Progenitor cell of endocrine pancreas (in vitro differentiated cells): ENCODE measurements at places on chromosomes 2 and 18. TPM values are rescaled to one million over a fixed set of nuclear protein-coding genes. Genes with fewer than 3 reads are reported as not detected.

DTYMK gene
- 51.4 and 54.4 TPM in 2 replicates for total RNA-seq

GALNT13 gene
- 7.2 and 8.3 TPM in 2 replicates for total RNA-seq

G6PC2 gene
- not detected in 2 replicates for total RNA-seq

TTC39C gene
- total RNA-seq = 28.8 and 30.1 TPM in 2 replicates

KCNJ13 gene
- total RNA-seq = 0.89 and 1.0 TPM in 2 replicates

PCBP1 gene
- total RNA-seq = 295 and 305 TPM in 2 replicates

ANKRD30BL gene
- total RNA-seq = not detected in 2 replicates

UGT1A3 gene
- total RNA-seq = not detected in 2 replicates

FBXO41 gene
- total RNA-seq = 7.1 and 7.4 TPM in 2 replicates

CRYBA2 gene
- 24.4 and 30.1 TPM in 2 replicates for total RNA-seq

PAX8 gene
- total RNA-seq = 3.9 and 8.4 TPM in 2 replicates

MAP2 gene
- 16.5 and 18.2 TPM in 2 replicates for total RNA-seq

- H3K36me3 ChIP-seq = no peaks in the 10 kb centered on the region
- H3K27me3 ChIP-seq = peaks cover 41% of the 10 kb centered on the region
- peaks cover 4% of the 10 kb centered on the region for H3K4me1 ChIP-seq
- no peak overlapping the region for H3K27ac ChIP-seq
Measured at GRCh38 chr2:25365241-25365640, 23.5 kb upstream of the DNMT3A start.

DNA sequence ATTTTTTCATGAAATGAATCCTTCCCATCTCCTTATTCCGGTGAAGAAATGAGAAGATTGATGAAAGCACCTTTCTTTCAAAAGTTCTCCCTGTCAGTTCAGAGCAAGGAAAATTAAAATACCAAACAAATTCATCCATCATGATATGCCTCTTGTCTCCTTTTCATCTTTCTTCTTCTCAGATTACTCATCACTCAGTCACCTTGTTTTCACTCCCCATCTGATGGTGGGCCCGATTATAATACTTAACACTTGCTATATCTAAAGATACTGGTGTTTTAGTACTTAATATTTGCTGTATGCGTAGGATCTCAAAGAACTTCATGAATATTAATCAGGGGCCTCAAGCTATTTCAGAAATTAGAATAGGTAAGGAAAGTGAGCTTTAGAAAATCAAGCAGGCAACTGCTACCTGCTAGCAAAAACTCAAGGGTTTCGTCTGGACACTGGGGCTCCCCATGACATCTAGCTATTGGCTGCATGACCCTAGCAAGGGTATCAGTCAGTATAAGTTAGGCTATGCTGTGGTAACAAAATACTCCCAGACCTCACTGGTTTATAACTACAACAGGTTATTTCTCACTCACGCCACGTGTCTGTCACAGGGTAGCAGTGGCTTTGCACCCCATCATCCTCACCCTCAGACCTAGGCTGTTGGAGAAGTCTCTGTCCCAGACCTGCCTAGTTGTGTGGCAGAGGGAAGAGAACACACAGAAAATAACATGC is 39.0 kb upstream of the RNF152 start:
- no peaks in the 10 kb centered on the region for H3K27me3 ChIP-seq
- no peaks in the 10 kb centered on the region for H3K36me3 ChIP-seq
- H3K4me1 ChIP-seq = no peaks in the 10 kb centered on the region
- H3K27ac ChIP-seq = no peak overlapping the region
- DNase-seq = no peak

DNA sequence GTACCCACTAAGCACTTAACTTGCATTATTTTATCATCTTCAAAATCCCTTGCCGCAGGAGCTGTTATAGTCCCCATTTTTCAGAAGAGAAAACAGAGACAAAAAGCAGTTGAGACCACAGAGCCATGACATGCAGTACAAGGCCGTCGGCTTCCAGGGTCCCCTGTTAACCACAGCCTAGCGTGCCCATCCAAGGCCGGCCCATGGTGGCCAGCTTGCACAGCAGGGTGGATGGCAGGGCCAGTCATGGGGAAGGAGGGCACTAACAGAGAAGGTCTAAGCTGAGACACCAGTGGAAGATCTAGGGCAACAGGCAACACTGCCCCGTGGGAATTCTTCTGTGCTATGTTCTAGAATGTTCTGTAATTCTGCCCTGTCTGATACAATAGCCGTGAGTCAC is 192.6 kb upstream of the ID2 start:
- H3K36me3 ChIP-seq = no peaks in the 10 kb centered on the region
- peaks cover 36% of the 10 kb centered on the region for H3K4me1 ChIP-seq
- no peak for DNase-seq
- H3K27me3 ChIP-seq = peaks cover 9% of the 10 kb centered on the region
- H3K4me3 ChIP-seq = no peak overlapping the region

- peaks cover 13% of the 10 kb centered on the region for H3K27me3 ChIP-seq
- H3K4me1 ChIP-seq = peaks cover 3% of the 10 kb centered on the region
- no peaks in the 10 kb centered on the region for H3K36me3 ChIP-seq
- DNase-seq = no peak
Measured at GRCh38 chr2:147541314-147541713, 303.5 kb upstream of the ACVR2A start.

GRCh38 chr2:237596520-237597195 is 6.1 kb upstream of the RAB17 start:
- peaks cover 19% of the 10 kb centered on the region for H3K4me1 ChIP-seq
- no peaks in the 10 kb centered on the region for H3K36me3 ChIP-seq

GRCh38 chr2:210860276-210860675 is 303.9 kb downstream of the CPS1 start:
- DNase-seq = no peak
- H3K4me3 ChIP-seq = no peak overlapping the region
- no peaks in the 10 kb centered on the region for H3K36me3 ChIP-seq
- H3K27ac ChIP-seq = no peak overlapping the region
- H3K4me1 ChIP-seq = peaks cover 2% of the 10 kb centered on the region

GRCh38 chr2:238873841-238874240 is 26.0 kb downstream of the TWIST2 start:
- no peaks in the 10 kb centered on the region for H3K4me1 ChIP-seq
- no peak for DNase-seq
- H3K27me3 ChIP-seq = peaks cover 17% of the 10 kb centered on the region
- no peaks in the 10 kb centered on the region for H3K36me3 ChIP-seq
- no peak overlapping the region for H3K4me3 ChIP-seq
- H3K27ac ChIP-seq = no peak overlapping the region

GRCh38 chr2:62587592-62587991 is 81.6 kb upstream of the TMEM17 start:
- H3K36me3 ChIP-seq = no peaks in the 10 kb centered on the region
- H3K27ac ChIP-seq = no peak overlapping the region
- H3K4me3 ChIP-seq = no peak overlapping the region
- DNase-seq = no peak

DNA sequence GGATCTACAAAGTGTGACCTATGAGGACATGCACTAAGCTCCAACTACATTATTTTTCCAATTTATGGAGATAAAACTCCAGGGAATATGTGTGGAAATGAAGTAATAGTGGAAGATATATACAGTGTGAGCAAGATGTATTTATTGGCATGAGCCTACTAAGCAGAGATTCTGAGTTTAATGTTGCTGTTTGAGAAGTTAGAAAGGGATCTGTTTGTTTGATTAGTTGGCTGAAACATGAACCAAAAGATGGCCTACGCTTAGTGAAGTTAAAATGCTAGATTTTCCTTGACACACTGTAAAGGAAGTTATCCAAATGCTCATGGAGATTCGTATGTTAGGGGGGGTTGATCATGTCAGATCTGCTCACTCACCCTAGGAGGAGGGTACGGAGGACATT is 621.7 kb downstream of the TMEM182 start:
- H3K36me3 ChIP-seq = no peaks in the 10 kb centered on the region
- no peak overlapping the region for H3K4me3 ChIP-seq
- H3K27me3 ChIP-seq = no peaks in the 10 kb centered on the region

GRCh38 chr2:107931412-107931811 is 54.9 kb upstream of the SLC5A7 start:
- H3K4me1 ChIP-seq = peaks cover 3% of the 10 kb centered on the region
- H3K27ac ChIP-seq = no peak overlapping the region
- no peak for DNase-seq
- H3K36me3 ChIP-seq = no peaks in the 10 kb centered on the region

DNA sequence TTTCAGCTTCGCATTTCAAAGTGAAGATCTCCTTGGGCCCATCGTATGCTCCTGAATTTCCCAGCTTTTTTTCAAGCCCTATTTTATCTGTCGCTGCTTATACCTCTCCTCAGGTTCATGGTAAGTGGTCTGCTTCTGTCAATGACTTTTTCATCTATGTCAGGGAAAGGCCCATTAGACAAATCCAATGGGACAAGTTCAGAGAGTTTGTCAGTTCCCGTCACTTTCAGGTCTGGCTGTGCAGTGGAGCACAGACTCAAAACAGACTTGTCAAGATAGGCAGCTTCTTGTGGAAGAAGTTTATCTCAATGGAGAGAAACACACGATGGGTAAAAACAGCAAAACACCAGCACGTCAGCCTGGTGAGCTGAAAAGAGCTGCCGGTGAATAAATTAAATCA is 100.9 kb upstream of the KLF7 start:
- no peak overlapping the region for H3K4me3 ChIP-seq
- no peaks in the 10 kb centered on the region for H3K4me1 ChIP-seq
- H3K27me3 ChIP-seq = peaks cover 8% of the 10 kb centered on the region
- H3K36me3 ChIP-seq = no peaks in the 10 kb centered on the region
- DNase-seq = no peak
- no peak overlapping the region for H3K27ac ChIP-seq

GRCh38 chr2:117771969-117772630 is 42.4 kb upstream of the DDX18 start:
- H3K27me3 ChIP-seq = no peaks in the 10 kb centered on the region
- H3K27ac ChIP-seq = no peak overlapping the region
- H3K4me3 ChIP-seq = no peak overlapping the region
- H3K36me3 ChIP-seq = no peaks in the 10 kb centered on the region
- no peak for DNase-seq

DNA sequence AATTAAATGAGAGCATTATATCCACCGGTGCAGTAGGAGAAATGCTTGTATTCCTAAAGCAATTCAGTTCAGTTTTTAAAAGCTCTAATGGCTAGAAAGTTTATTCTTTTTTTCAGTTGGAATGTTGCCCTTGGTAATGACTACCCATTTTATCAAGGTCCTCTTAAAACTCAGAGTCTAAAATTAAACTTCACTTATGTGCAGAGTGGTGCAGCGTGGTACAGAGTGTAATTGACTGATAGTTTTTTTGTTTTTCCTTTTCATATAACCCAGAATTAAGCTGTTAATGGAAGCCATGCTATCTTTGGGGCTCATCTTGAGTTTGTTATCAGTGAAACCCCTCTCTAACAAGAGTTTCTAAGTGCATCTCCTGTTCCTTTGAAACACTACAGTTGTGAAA is 21.4 kb downstream of the NCOA1 start:
- H3K27ac ChIP-seq = no peak overlapping the region
- H3K36me3 ChIP-seq = no peaks in the 10 kb centered on the region
- no peaks in the 10 kb centered on the region for H3K27me3 ChIP-seq
- no peak for DNase-seq
- no peak overlapping the region for H3K4me3 ChIP-seq

GRCh38 chr2:33142810-33143209 is 196.1 kb downstream of the LTBP1 start:
- no peak overlapping the region for H3K4me3 ChIP-seq
- peaks cover 2% of the 10 kb centered on the region for H3K36me3 ChIP-seq
- no peaks in the 10 kb centered on the region for H3K27me3 ChIP-seq
- H3K27ac ChIP-seq = no peak overlapping the region

GRCh38 chr2:197189426-197190099 is 121.0 kb downstream of the ANKRD44 start:
- no peak overlapping the region for H3K4me3 ChIP-seq
- no peak for DNase-seq
- no peaks in the 10 kb centered on the region for H3K27me3 ChIP-seq
- no peak overlapping the region for H3K27ac ChIP-seq
- no peaks in the 10 kb centered on the region for H3K36me3 ChIP-seq

DNA sequence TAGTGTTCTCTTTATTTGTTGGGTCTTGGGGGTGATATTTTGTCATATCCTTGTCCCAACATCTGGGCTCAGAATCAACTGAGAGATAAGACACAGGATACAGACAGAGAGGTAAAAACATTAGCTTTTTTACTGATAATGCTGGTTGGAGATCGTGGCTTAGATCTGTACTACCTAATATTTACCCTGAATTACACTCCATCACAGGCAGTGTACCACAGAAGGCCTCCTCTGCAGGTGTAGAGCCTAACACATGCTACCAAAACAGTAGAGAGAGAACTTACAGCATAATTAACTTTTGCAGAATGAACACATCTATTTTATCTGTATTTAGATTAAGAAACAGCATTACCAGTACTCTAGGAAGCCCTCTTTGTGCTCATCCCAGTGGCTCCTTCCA is 6.8 kb downstream of the AGPS start:
- H3K4me1 ChIP-seq = peaks cover 30% of the 10 kb centered on the region
- no peak overlapping the region for H3K4me3 ChIP-seq
- H3K27me3 ChIP-seq = no peaks in the 10 kb centered on the region
- H3K36me3 ChIP-seq = peaks cover 3% of the 10 kb centered on the region
- no peak overlapping the region for H3K27ac ChIP-seq

- no peaks in the 10 kb centered on the region for H3K27me3 ChIP-seq
- H3K4me3 ChIP-seq = no peak overlapping the region
- no peaks in the 10 kb centered on the region for H3K36me3 ChIP-seq
- no peak for DNase-seq
Measured at GRCh38 chr18:60060578-60060977, 160.8 kb downstream of the PMAIP1 start.

DNA sequence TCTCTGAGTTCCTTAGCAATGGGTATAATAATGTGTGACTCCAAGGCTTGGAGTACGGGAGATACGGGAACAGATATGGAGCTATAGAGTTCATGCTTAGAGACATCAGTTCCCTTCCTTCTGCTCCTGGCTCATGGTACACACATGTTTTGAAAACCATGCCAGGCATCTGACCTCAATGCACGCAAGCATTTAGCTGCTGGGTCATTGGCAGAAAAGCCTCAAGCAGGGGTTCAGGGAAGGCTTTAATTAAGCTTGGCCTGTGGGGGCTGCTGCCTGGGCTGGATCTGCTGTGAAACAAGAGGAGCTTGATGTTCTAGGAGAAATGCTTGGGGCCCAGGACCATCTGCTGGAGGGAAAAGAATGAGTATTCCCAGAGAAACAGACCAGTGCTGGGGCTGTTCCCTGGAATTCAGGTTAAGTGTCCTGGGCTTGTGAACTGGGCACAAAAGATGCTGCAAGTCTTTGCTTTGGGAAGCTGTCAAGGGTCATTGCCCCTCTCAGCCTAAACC is 3.2 kb downstream of the ALLC start:
- no peaks in the 10 kb centered on the region for H3K27me3 ChIP-seq
- H3K36me3 ChIP-seq = no peaks in the 10 kb centered on the region
- no peak overlapping the region for H3K27ac ChIP-seq
- no peak overlapping the region for H3K4me3 ChIP-seq

GRCh38 chr2:167264380-167264779 is 376.1 kb downstream of the XIRP2 start:
- H3K27me3 ChIP-seq = no peaks in the 10 kb centered on the region
- no peaks in the 10 kb centered on the region for H3K4me1 ChIP-seq
- no peak overlapping the region for H3K4me3 ChIP-seq
- H3K27ac ChIP-seq = no peak overlapping the region
- DNase-seq = no peak

- peak overlapping the region; percentile 48 for H3K4me3 ChIP-seq
- H3K4me1 ChIP-seq = peaks cover 6% of the 10 kb centered on the region
- no peak overlapping the region for H3K27ac ChIP-seq
- no peaks in the 10 kb centered on the region for H3K36me3 ChIP-seq
- DNase-seq = no peak
- peaks cover 2% of the 10 kb centered on the region for H3K27me3 ChIP-seq
Measured at GRCh38 chr18:44678725-44679055, 2.0 kb upstream of the SETBP1 start.

GRCh38 chr18:45236676-45237075 is 378.6 kb upstream of the SLC14A2 start:
- H3K4me3 ChIP-seq = no peak overlapping the region
- no peak overlapping the region for H3K27ac ChIP-seq
- H3K4me1 ChIP-seq = no peaks in the 10 kb centered on the region
- no peaks in the 10 kb centered on the region for H3K36me3 ChIP-seq
- DNase-seq = no peak
- H3K27me3 ChIP-seq = peaks cover 2% of the 10 kb centered on the region
